Activated CD8-positive, alpha-beta memory T cell treated with anti-CD3 and anti-CD28 coated beads for 36 hours (primary cell): ENCODE measurements at places on chromosomes 13 and 19. TPM values are rescaled to one million over a fixed set of nuclear protein-coding genes. Genes with fewer than 3 reads are reported as not detected.

Gene ZNF439
- 6.0 TPM for total RNA-seq

Gene MAMSTR
- total RNA-seq: 1.0 TPM

Gene VAV1
- 59.5 TPM for total RNA-seq

Gene CALR3
- not detected for total RNA-seq

Gene ENOX1
- total RNA-seq: not detected

Gene CGB3
- total RNA-seq: not detected

Gene TSHZ3
- 0.57 TPM for total RNA-seq

Gene C13orf46
- 0.59 TPM for total RNA-seq

Gene GPR183
- total RNA-seq: 29.6 TPM

Gene GGN
- total RNA-seq: 0.11 TPM

Gene FUT1
- total RNA-seq: 0.06 TPM

Gene CLIP3
- total RNA-seq: 0.21 TPM

Gene ATP12A
- total RNA-seq: 4.6 TPM

Gene ZNF763
- total RNA-seq: 0.80 TPM

Gene FAM187B
- not detected for total RNA-seq

Gene ANO8
- total RNA-seq: 3.2 TPM

Gene ZNF208
- 2.6 TPM for total RNA-seq

Gene TGFBR3L
- total RNA-seq: 7.6 TPM

Gene IFI30
- total RNA-seq: 22.5 TPM

Gene ZNF226
- total RNA-seq: 4.6 TPM

Gene ZNF837
- total RNA-seq: 1.7 TPM

Gene LILRB5
- not detected for total RNA-seq

Gene IGFL3
- not detected for total RNA-seq

Gene ADAMTSL5
- 2.6 TPM for total RNA-seq

Gene PHLDB3
- total RNA-seq: 13.4 TPM

Gene BRSK1
- total RNA-seq: 5.7 TPM

Gene SIGLEC5
- total RNA-seq: not detected

Gene C19orf33
- not detected for total RNA-seq
